ENCODE measurements at places on chromosomes 1 and 21.

DNA sequence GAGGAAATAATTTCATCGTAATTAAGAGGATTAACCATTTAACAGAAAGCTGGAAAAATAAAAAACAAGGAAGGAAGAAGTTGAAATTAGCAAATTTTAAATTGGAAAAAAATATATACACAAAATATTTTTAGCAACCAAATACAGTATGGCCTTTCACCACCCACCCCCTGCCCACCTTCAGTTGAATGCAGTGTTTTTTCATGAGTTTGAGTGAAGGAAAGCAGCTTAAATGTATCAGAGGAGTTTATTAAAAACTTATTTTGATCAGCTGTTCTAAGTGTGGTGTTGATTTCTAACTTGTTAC, 249.2 kb downstream of the DNM3 start:
- no peak for DNase-seq

DNA sequence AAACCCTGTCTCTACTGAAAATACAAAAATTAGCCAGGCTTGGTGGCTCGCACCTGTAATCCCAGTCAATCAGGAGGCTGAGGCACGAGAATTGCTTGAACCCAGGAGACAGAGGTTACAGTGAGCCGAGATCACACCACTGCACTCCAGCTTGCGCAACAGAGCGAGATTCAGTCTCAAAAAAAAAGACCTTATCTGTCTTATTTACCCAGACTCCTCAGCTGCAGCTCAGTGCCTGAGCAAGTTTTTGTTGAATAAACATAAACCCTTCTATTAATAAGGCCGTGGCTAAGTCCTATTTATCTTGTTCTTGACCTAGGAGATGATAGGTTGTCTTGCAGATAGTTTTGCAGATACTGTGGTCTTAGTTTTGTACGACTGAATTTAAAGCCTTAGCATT, 136.4 kb upstream of the TMEM51 start:
- no peak for DNase-seq

DNA sequence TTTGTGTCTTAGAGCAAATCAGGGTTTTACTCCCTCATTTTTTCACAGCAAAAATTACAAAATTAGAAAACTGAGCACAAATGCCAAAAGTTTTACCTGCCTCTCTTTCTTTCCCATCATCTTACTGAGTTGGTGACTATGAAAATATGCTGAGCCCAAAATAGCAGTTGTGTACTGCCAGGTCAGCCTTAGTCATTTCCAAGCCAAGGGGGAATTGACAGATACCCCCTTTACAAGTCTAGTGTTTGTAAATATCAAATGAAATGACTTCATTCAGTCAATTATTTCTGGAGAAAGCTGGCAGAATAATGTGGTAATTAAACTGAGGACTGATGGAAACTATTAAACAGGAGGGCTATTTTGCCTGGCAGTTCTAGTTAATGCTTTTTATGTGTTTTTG, 11.4 kb upstream of the GORAB start:
- DNase-seq = no peak

DNA sequence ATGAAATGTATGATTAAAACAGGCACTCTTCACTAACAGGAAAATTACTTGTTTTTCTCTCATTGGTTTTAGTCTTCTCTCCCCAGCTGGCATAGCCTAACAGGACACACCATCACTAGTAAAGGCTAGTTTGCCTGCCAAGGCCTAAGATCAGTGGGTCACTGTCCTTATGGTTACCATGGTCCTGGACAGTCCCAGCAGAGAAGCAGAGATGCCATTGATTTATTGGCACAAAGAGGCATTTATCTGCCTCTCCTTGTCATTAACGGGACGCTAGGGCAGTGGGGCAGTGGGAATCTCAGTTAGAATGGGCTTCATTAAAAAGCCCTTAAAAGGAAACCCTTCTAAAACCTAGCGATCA, 13.9 kb downstream of the CD247 start:
- DNase-seq = no peak

DNA sequence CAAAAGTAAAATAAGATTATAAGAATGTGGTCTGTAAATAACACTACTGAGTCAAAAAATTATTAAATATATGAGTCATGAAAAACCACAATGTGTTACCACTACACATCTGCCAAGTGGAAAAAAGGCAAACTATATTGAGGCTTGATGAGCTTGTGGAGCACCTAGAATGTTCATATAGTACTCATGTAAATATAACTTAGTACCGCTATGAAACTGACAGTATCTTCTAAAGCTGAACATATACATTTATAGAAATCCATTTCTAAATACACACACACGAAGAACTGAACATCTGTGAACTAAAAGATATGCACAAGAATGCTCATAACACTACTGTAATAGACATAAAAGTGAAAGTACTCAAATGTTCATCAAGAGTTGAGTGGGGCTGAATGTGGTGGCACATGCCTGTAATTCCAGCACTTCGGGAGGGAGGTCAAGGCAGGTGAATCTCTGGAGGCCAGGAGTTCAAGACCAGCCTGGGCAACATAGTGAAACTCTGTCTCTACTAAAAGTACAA, 18.5 kb upstream of the GBP3 start:
- no peak for DNase-seq

GRCh38 chr1:150409504-150410362, 45.8 kb downstream of the RPRD2 start:
- no peak for DNase-seq

DNA sequence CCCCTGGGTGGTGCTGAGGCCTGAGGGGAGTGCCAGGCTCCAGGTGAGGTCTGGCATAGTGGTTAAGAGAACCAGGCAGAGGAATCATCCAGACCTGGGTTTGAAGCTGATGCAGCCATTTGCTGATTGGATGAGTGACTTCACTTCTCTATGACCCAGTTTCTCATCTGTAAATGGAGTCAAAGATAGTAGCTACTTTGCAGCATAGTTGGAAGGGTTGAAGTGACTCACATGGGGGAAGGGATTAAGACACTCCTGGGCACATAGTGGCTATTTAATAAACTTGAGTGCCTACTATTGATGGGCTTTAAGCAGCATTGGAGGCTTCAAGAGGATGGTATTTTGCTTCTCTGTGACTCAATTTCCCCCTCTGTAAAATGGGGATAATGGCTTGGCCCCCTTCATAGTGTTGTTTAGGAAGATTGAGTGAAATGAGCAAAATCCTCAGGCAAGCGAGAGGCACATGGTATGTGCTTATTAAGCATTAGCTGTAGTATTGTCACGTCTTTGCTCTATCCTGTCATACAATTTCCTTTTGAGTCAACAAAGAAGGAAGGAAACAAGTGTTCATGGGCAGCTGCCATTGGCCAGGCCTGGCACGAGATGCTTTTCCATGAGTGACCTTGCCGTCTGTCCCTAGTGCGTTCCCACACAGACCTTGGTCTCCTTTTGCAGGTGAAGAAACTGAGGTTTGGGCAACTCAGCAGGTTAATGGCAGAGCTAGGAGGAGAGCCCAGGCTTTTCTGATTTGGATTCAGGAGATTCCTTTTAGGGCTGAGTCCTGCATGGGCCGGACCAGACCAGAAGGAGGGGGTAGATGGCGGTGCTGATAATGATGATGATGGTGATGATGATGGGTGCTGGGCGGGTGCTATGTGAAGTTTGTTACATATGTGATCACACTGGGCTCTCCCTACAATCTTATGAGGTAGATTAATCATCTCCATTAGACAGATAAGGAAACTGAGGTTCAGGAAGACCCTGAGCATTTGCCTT, 131.1 kb upstream of the WNT4 start:
- no peak for DNase-seq

DNA sequence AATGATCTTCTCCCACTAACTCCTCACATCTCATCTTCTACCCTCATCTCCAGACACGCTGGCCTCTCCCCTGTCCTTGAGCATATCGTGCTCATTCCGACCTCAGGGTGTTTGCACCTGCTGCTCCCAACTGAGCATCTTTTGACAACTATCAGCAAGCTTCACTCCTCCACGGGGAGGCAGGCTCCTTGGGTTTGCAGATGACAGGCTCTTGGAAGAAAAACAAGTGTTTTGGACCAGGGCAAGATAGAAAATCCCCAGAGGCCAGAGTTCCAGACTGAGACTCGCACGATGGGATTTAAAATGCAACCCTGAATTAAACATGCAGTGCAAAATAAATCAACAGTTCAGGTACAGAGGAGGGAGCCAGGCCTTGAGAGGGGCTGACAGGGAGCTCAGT, 246.7 kb downstream of the PTPRU start:
- no peak for DNase-seq

DNA sequence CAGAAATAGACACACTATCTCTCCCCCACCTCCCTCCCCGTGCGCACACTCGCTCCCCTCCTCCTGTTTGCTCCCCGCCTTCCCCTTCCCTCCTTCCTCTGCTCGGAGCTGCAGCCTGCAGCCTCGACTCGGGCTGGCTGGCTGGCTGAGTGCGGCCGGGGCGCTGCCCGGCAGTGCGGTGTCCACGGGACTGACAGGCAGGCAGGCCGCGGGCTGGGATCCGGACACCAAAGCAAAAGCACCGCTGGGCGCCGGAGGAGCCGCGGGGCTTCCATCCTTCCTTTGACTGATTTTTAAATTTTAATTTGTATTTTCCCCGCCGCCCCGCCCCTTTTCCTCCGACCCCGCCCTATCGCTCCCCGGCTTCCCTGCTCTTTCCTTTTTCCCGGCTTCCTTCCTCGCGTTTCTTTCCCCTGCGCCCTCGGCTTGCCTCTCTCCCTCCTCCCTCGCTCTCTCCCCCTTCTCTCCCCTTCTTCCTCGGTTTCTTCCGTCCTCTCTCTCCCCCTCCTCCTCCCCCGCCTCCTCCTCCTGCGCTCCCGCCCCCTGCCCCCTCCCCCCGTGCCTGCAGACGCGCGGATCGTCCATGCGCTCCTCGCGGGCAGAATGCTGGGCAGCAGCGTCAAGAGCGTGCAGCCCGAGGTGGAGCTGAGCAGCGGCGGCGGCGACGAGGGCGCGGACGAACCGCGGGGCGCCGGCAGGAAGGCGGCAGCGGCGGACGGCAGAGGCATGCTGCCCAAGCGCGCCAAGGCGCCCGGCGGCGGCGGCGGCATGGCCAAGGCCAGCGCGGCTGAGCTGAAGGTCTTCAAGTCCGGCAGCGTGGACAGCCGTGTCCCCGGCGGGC, 109.4 kb downstream of the NAV1 start:
- peak; percentile 21 for DNase-seq

GRCh38 chr1:44263568-44264450, 50.5 kb downstream of the DMAP1 start:
- no peak for DNase-seq

DNA sequence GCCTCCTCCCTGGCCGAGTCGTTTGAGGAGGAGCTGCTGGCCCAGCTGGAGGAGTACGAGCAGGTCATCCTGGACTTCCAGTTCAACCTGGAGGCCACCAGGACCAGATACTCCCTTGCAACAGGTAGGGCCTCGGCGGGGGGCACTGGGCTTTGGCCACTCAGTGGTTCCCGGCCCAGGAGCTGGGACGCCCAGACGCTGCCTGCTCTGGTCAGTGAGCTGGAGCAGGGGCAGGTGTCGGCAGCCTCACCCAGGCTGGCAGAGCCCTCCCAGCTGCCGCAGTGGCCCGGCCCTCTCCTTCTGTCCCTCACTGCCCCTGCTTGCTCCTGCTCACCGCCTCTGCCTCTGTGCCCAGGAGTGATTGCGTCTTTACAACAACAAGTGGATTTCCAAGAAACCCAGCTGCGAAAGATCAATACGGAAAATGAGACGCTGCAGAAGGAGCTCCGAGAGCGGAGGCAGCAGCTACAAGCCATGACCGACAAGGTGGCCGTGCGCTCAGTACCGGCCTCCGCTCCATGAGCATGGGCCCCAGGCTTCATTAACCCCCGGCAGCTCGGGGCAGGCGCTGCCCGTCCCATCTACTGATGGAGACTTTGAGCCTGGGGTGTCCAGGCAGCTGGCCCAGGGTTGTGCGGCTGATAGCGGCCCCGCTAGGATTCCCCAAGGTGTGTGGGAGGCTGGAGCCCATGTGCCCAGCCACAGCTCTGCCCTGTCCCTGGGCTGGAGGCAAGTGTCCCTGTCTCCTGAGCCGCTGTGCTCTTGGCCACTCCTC, 9.0 kb upstream of the SMIM1 start:
- DNase-seq = no peak

- no peak for DNase-seq
These were observed 2.5 kb downstream of the FNDC10 start for GRCh38 chr1:1597275-1597930.

DNA sequence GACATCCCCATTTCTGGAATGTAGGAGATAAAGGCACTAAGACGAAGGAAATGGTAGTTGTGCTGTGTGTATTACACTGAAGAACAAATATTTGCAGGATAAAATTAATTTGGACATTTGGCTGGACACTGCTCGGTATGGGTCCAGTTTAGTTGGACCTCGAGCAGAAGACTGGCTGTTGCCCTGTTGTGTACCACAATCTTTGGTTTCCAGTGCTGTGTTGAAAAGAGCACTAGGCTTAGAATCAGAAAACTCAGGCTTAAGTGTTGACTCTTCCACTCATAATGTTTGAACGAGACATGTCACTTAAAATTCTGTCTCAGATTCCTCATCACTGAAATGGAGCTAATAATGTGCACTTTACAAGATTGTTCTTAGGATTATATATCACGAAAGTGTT, 1.2 kb upstream of the ARPC5 start:
- DNase-seq = peak; percentile 54

Data from NCI-H526 treated with DMSO at 0.1 percent for 48 hours (cell line).